Esophagus muscularis mucosa (tissue), 4 donors: ENCODE measurements at places on chromosomes 7 and 10. TPM values are rescaled to one million over a fixed set of nuclear protein-coding genes. Genes with fewer than 3 reads are reported as not detected.

- no peak for DNase-seq
Observed at GRCh38 chr7:46146454-46147255, 225.6 kb upstream of the IGFBP3 start.

DNA sequence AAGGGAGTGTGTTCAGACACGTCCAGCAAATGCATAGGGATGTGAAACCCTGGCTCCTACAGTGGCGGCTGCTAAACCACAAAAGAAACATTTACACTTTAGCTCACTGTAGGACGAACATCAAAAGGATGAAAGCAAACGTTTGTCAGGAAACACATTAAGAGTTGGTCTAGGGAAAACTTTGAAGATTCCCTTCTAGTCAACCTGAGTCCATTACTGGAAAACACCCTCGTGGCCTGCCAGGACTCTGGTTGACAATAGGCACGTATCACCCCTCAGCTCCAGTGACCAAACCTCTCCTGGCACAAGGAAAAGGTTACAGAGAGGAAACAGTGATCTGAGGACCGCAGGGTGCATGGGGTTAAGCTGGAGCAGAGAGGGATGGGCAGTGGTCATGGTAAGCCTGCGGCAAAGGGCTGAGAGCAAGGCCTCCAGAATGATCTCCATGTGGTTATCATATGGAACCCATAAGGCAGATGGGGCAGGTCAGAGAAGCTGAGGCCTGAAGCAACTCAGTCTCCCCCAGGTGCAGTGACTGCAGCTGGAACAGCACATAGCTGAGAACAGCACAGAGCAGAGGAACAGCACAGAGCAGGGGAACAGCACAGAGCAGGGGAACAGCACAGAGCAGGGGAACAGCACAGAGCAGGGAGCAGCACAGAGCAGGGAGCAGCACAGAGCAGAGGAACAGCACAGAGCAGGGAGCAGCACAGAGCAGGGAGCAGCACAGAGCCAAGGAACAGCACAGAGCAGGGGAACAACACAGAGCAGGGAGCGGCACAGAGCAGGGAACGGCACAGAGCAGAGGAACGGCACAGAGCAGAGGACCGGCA is 49.9 kb downstream of the CHST15 start:
- DNase-seq: no peak

- peak; percentile 79 for DNase-seq
Observed at GRCh38 chr10:130455791-130456190, 319.6 kb downstream of the GLRX3 start.

NRBF2 gene
- total RNA-seq: 12.0 TPM

GHRHR gene
- total RNA-seq: not detected

DNA sequence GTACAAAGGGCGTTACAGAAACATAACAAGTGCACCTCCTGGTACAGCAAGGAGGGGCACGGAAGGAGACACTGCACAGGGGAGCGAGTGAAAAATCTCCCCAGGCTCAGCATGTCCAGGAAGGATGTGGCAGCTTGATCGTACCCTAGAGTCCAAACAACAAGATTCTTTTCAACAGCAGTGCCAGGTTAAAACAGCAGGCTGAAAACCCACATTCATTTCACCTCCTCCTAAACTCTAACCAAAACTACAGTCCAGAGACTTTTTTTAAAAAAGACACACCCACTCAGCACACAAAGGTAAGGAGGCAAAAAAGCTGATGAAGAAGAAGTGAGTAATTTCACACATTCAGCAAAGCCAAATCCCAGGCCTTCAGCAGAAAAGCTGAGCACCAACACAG is 138.8 kb downstream of the SFMBT2 start:
- DNase-seq: no peak

WBP1L gene
- 88.5 TPM for total RNA-seq

DNA sequence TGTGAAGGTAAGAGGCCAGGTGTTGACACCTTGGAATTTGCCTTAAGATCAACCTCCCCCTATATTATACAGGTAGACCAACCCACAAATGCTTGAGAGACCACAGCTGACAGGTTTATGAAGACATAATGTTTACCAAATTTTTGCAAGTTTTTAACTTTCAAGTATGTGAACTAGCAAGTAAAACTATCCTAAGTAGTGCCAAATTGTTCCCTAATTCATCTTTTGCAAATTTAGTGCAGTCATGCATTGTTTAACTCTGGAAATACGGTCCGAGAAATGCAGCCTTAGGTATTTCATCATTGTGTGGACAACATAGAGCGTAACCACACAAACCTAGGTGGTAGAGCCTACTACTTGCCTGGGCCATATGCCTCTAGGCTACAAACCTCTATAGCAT is 10.7 kb downstream of the UPP1 start:
- DNase-seq: peak; percentile 21

DNA sequence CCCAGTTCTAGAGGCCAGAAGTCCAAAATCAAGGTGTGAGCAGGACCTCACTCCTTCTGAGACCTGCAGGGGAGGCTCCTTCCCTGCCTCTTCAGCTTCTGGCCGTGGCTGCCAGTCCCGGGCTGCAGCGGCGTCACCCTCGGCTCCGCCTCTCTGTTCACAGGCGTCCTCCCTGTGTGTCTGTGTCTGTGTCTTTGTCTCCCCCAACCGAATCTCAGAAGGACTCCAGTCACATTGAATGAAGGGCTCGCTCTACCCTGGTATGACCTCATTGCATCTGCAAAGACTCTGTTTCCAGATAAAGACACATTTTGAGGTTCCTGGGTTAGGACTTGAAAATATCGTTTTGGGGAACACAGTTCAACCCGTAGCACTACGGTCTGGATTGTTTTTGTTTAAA is 33.1 kb upstream of the GALNT11 start:
- no peak for DNase-seq

LIPN gene
- total RNA-seq: 0.33 TPM

KBTBD2 gene
- 34.1 TPM for total RNA-seq

LRRC61 gene
- 14.8 TPM for total RNA-seq

DNA sequence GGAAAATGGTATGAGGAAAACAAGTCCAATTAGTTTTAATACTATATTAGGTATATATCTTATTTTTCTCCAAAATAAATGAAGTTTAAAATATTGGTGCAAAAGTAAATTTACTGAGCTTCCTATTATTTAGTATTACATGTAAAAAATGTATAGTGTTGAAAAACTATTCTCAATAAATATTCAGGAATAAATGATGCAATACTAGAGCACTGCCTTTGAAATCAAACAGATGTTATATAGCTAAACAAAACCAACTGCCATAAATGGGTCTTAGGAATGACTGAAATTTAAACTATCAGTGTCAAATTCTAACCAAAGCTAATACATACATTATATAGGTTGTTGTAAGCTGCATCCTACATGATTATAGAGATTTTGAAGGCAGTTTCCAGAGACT is 1434.0 kb upstream of the LRRTM3 start:
- no peak for DNase-seq
